ENCODE measurements at places on chromosomes 12 and 14.

DNA sequence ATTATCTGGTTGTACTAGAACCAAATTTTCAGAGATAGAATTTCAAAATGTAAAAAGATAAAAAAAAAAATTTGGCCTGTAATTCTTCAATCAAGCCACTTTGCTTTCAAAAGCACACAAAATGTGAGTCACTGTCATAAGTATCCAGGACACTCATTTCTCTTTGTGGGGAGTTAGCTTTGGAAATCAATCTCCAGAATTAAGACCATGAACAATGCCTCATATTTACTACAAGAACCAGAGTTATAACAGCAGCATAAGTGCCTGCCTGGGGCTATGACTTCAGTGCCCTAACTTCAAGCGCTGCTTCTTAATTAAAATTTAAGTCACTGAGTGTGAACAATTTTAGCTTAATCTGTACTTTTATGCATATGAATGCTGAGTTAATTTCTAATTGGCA lies 162.1 kb downstream of the C12orf42 start:
- DNase-seq = no peak

DNA sequence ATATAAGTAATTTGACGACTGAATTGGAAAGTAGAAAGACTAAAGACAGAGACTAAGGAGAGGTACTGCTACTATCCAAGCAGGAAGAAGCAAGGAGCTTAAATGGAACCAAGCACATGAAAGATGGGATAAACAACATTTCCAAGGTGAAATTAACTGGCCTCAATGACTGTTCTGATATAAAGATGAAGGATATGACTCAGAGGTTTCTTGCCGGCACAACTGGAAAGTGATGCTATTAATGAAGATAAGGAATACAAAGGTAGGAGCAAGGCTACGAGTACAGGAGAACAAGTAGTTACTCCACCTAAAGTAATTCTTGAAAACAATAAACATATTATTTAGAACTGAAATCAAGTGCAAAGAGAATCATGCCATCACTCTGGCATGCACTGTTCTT lies 6.4 kb downstream of the SNX6 start:
- DNase-seq = no peak

DNA sequence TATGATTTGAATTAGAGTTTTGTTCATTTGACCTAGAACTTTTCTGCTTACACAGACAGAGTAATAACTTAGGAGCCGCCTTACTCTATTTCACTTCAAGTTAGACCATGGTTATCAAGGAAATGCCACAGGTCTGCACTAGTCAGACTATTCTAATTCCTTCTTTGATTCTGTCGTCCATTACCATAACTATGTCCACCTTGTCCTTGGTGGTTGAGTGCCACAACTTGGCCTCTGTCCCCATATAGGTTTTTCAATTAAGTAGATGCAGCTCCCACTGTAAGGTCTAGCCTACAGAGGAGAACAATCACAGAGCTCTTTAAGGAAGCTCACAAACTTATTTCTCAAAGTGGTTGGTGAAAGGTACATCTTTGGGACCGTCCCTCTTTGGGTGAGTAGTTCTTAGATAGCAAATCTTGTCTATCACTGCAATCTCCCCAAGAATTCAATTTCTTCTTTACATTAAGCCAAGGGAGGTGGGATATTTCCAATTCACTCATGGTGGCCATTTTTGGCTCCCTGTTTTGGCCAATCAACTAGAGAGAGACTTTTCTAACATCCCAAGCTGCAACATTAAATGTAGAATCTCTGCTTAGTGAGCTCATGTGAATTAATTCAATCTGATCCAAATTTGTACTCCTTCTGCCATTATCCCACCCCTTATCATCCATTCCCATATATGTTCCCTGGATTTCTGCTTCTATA lies 434.6 kb downstream of the ADAMTS20 start:
- no peak for DNase-seq

GRCh38 chr12:13250416-13250815 lies 53.9 kb downstream of the EMP1 start:
- DNase-seq = no peak

DNA sequence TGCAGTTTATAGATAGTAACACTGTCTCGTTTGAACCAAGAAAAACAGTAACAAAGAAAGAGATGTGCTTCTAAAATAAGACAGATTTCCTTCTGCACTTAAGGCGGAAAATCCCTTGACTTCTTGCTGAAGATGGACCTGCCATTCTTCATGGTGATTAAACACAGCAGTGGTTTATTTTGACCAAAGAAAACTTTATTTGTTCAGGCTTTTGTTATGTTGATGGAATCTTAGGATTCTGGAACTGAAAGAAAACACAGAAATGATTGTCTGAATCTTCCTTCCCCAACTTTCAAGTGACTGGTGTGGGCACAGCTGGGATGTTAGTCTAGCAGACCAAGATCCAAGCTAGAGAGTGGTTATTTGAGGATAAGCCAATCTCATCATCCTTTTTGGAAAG lies 72.2 kb downstream of the DACT1 start:
- DNase-seq = no peak

DNA sequence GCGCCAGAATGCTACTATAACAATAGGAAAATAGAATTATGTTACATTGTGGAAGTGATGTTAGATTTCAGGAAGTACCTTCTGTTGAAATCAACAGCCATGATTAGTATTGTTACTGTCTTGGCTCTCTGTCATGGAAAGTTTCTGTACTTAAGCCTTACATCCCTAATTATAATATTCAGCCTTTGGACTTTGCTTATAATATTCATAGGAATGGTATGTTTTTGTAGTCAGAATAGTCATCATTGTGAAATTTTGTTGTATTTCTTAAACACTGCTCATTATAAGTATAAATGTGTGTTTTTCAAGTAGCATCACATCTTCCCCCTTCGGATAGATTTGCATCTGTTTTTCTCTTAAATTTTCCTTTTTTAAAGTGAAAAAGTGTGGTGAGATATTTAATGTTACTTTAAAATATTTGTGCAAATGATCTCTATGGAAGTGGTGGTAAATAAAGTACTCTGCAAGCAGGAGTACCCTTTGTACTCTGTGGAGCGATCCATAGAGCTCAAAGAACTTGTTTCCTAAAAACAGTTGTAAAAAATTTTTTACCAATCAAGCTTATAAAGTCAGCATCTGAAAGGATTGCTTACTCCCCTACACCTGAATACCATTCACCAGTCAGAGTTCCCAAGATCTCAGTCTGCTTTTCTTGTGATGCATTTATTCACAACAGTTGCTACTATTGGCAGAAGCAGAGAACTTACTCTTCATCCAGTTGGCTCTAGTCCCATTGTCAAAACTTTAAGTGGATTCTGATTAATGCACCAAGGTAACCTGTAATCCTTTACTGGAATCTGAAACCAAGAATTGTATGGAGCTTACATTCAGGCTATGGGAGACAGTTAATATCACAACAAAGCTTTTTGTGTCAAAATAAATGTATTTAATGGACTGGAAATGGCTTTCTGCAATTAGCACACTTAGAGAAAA lies 87.8 kb downstream of the RIC8B start:
- DNase-seq = no peak

GRCh38 chr14:54629635-54630360 lies 62.9 kb downstream of the SAMD4A start:
- no peak for DNase-seq

DNA sequence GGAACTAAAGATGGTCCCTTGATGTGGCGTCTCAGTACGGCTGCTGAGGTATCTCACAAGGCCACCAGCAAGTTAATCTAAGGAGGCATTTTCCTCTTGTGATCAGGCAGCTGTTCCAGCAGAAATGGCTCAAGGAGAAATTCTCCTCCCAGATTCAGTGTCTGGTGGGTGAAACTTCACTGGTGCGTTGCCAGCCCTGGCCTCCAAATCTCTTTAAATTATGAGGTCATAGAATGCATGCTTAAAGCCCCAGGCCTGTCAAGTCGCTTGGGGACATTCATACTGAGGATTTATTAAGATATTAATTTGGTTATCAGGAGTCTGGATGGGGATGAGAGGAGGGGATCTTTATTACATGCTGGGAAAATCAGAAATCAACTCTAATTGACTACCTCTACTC lies 72.9 kb downstream of the PPP2R5C start:
- no peak for DNase-seq

GRCh38 chr14:100450736-100451135 lies 127.6 kb downstream of the SLC25A47 start:
- no peak for DNase-seq

- peak; percentile 54 for DNase-seq
These were observed 101.6 kb upstream of the KRAS start for GRCh38 chr12:25352083-25352918.

DNA sequence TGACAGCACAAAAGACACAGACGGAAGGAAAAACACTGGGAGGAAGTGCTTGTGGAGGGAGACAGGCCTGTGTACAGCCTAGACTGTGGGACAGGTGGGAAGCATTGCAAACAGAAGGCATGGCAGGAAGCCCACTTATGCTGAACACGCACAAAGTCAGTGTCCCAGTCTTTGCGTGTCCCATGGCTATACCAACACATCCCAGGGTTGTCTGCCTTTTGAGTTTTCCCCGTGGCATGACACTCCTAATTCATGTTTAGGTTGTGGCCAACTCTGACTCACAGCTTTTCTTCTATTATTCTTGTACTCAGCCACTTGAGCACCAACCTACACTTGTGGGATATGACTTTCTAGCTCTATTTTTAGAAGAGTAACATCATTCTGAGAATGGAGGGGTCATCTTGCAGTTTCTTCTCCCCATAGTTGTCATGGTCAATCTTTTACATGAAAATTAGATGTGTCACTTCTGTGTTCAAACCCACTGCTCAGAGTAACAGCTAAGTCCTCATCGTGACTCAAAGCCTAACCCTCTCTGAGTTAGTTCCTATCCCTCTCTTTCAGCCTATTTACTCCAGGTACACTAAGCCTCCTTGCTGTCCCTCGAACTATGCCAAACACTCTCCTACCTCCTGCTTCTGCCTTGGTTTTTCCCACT lies 27.5 kb upstream of the JPH4 start:
- DNase-seq = no peak

- DNase-seq = no peak
These were observed 22.6 kb upstream of the TRAF3 start for GRCh38 chr14:102754370-102755262.

Measured in muscle of back (tissue), 13 donors.